ENCODE measurements at places on chromosomes 3 and 15.

- DNase-seq = no peak
These were observed 171.9 kb downstream of the CACNA2D3 start for GRCh38 chr3:54294214-54294613.

GRCh38 chr15:70605606-70606410 is 157.6 kb downstream of the UACA start:
- peak; percentile 79 for DNase-seq

DNA sequence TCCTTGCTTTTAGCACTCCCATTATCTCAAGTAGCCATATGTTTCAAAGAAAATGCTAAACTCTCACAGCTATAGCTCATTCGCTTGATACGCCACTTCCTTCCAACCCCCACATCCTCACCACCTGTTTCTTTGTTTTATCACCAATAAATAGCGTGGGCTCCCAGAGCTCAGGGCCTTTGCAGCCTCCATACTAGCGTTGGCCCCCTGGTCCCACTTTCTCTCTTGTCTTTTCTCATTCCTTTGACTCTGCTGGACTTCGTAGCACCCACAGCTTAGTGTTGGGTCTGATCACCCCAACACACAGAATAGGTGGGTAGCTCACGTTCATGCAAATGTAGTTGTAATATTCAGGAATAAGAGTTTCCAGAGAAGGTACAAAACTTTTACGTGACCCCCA is 4.1 kb upstream of the GPD1L start:
- DNase-seq = no peak

GRCh38 chr3:61522626-61523025 is 38.7 kb upstream of the PTPRG start:
- no peak for DNase-seq

DNA sequence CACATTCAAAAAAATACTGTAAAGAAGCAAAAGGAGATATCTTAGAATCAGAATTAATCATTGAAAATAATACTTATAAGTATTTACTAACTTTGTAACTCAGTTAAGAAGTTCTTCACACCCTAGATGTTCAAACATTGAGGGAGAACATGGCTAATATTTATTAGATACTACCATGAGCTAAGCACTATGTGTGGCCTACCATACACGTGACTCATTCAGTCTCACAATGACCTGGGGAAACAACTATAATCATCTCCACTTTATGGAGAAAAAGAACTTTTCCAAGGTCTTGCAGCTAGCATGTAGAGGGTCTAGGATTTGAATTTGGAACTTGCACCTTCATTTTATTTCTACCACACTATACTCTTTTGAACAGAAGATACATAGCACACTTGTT is 361.9 kb upstream of the CFAP20DC start:
- DNase-seq = peak; percentile 57

DNA sequence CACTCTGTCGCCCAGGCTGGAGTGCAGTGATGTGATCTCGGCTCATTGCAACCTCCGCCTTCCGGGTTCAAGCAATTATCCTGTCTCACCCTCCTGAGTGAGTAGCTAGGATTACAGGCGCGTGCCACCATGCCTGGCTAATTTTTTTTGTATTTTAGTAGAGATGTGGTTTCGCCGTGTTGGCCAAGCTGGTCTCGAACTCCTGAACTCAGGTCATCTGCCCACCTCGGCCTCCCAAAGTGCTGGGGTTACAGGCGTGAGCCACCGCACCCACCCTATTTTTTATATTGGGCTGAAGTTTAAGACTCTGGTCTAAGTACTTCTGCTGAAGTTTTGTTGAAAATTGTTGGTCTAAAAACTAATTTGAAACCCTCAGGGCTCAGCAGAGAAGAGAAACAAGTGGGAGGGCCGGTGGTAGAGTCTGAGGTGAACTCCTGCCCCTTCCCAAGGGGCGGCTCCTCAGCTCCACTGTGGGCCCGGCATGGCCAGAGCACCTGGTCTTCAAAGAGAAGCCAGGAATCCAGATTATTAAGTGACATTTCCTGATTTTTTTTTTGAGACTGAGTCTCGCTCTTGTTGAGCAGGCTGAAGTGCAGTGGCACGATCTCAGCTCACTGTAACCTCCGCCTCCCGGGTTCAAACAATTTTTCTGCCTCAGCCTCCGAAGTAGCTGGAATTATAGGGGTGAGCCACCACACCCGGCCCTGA is 4.0 kb downstream of the HDAC11 start:
- no peak for DNase-seq

DNA sequence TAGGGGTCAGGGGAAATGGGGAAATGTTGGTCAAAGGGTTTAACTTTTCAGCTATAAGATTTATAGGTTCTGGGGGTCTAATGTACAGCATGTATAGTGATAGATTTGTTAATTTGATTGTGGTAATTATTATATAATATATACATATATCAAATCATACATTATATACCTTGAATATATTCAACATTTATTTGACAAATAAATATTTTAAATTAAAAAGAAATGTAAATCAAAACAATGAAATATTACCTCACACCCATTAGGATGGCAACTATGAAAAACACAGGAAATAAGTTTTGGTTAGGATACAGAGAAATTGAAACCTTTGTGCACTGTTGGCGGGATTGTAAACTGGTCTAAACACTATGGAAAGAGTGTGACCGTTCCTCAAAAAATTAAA is 85.0 kb upstream of the SLCO2A1 start:
- no peak for DNase-seq

Measured in M059J (cell line).